Pulmonary artery endothelial cell (primary cell): ENCODE measurements at places on chromosomes 6 and 20. TPM values are rescaled to one million over a fixed set of nuclear protein-coding genes. Genes with fewer than 3 reads are reported as not detected.

Gene TOX2
- 1.2 and 2.4 TPM in 2 replicates for total RNA-seq

Gene SPAG4
- 6.7 and 13.7 TPM in 2 replicates for total RNA-seq

Gene GSTA3
- not detected in 2 replicates for total RNA-seq

Gene CFAP61
- total RNA-seq = not detected in 2 replicates

Gene MAPK14
- total RNA-seq = 59.4 and 69.6 TPM in 2 replicates

Gene NHLRC1
- total RNA-seq = 2.0 and 2.2 TPM in 2 replicates

Gene MAS1
- not detected in 2 replicates for total RNA-seq

Gene HEBP2
- 50.8 and 58.2 TPM in 2 replicates for total RNA-seq

Gene SNTA1
- 5.1 and 9.5 TPM in 2 replicates for total RNA-seq

Gene CALHM5
- total RNA-seq = 7.8 and 14.8 TPM in 2 replicates

Gene ADGRF1
- not detected in 2 replicates for total RNA-seq

Gene DEFB132
- not detected in 2 replicates for total RNA-seq

GRCh38 chr6:157982563-157983405 lies 1.1 kb downstream of the SYNJ2 start:
- DNase-seq = no peak

- DNase-seq = no peak
These were observed 233.3 kb upstream of the RUNX2 start for GRCh38 chr6:45094831-45095230.

DNA sequence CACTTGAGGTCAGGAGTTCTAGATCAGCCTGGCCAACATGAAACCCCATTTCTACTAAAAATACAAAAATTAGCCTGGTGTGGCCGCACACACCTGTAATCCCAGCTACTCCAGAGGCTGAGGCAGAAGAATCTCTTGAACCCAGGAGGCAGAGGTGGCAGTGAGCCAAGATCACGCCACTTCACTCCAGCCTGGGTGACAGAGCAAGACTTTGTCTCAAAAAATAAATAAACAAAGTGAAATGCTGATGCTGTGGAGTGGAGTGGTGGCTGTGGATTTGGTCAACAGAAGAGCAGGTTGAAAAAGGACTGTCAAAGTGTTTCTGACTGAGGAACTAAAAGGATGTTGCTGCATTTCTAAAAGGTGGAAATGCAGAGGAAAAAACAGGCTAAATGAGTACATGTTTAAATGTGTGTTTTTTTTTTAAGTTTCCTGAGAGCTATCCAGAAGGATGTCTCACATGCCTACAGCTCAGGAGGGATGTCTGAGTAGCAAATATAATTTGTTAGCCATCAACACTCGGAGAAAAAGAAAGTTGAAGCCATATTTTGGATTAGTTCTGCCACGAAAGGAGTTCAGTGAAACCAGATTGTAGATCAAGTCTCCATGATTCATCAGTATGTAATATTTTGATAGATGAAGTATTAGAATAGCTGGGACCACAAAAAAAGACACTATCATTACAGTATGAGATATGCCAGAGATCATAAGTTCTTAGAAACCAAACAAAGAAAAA lies 621.1 kb upstream of the ADGRB3 start:
- DNase-seq = no peak

GRCh38 chr6:3325210-3325609 lies 66.5 kb downstream of the PSMG4 start:
- peak; percentile 36 for DNase-seq

DNA sequence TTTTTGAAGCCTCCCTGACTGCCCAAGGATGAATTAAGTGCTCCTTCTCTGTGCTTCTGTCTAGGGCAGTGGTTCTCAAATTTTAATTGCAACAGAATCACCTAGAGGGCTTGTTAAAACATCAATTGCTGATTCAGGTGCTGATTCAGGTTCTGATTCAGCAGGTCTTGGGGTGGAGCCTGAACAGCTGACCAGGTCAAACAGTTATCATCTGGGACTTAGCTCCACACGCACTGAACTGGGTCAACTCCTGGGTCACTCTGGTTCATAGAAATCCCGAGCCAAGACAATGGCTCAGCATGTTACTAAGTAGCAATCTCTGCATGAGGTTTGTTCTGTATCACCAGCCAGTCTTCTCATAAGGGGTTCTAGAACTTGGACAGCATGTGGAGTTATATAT lies 192.3 kb downstream of the GJA1 start:
- no peak for DNase-seq

GRCh38 chr6:158266131-158266530 lies 46.1 kb upstream of the TULP4 start:
- DNase-seq = no peak

- no peak for DNase-seq
These were observed 27.2 kb upstream of the EFHC1 start for GRCh38 chr6:52392944-52393343.

DNA sequence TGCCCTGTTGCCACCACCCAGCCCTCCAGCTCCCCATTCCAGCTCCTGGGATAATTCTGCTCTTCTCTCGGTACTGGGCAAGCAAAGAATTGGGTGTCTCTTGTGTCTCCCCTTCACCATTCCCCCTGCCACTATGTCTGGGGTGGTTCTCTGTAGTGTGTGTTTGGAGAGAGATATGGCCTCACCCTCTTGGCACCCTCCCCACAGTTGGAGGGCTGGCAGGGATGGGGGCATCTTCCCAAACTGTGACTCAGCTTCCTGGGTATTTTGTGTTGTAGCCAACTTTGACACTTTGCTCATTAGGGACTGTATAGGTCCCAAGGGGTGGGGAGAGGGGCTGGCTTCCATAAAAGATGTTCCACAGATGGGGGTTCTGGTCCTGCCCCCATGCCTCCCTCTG lies 1.7 kb downstream of the TNXB start:
- no peak for DNase-seq

- no peak for DNase-seq
These were observed 991.8 kb upstream of the ADGRB3 start for GRCh38 chr6:67643281-67643680.

GRCh38 chr6:72151742-72152141 lies 265.4 kb downstream of the RIMS1 start:
- no peak for DNase-seq

DNA sequence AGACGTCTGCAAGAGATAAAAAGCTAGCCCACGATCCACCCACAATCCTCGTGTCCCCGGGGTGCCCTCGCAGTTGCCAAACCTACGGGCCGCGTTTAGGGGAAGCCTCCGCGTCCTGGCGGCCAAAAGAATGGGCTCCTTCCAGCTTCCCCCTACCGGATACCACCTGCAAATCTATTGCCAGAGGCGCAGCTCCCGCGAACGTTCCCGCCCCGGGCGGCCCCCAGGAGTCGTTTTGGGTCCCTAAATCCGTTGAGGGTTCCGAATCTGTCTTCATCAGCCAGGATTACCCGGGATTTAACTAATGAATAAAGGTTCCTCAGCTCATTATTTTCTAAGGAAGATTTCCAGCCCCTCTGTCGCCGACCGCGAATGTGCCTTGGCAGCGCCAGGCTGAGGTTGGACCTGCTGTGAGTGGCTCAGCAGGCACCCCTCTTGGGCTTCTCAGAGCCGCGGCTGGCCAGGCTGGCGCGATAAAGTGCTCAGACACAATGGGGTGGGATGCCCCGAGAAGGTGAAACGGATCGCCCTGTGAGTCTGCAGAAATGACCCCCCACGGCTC lies 2.8 kb upstream of the VSX1 start:
- DNase-seq = no peak

DNA sequence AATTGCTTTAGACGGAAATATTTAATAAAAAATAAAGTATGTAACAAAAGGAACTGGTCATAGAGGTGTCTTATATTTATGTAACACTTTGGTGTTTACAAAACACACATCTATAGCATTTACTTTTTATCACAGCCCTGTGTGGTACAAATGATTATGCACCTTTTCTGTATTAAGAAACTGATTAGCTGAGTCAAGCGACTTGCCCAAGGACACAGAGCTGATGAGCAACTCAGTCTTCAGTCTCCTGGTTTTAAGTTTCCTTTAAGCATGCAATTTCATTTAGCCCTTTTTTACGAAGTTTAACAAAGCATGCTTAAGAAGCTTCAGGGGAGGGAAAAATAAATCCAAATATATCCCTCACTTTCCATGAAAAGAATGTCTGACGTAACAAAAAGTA lies 2.5 kb downstream of the DCDC2 start:
- DNase-seq = no peak

- no peak for DNase-seq
These were observed 317.0 kb upstream of the SULF2 start for GRCh38 chr20:48102076-48102787.

DNA sequence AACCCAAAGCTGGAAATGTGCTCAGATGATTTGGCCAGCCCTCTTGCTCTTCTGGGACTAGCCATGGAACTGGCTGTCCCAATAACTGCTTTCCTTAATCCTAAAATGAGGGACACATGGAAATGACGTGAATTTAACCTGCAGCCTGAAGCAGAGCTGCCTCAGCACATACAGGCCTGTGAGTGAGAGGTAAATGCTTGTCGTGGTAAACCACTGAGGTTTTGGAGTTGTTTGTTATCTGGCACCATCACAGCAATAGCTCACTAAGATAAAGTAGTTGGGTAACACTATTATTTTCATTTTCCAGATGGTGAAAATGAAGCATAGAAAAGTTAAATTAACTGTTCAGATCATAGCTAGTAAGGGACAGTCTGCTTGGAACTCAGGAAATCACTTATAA lies 333.4 kb upstream of the CHD6 start:
- no peak for DNase-seq

- peak; percentile 97 for DNase-seq
These were observed 64.1 kb downstream of the FAM50B start for GRCh38 chr6:3913077-3913957.
